ENCODE measurements at places on chromosomes 3 and 15. TPM values are rescaled to one million over a fixed set of nuclear protein-coding genes. Genes with fewer than 3 reads are reported as not detected.

SYNPR gene
- total RNA-seq = not detected

C3orf22 gene
- not detected for total RNA-seq

- H3K27ac ChIP-seq = peak overlapping the region; percentile 48
- H3K4me3 ChIP-seq = peak overlapping the region; percentile 78
- no peaks in the 10 kb centered on the region for H3K36me3 ChIP-seq
- DNase-seq = no peak
- no peaks in the 10 kb centered on the region for H3K27me3 ChIP-seq
- H3K4me1 ChIP-seq = peaks cover 12% of the 10 kb centered on the region
These were observed 153.5 kb upstream of the GOLIM4 start for GRCh38 chr3:168249205-168249549.

- H3K27me3 ChIP-seq = no peaks in the 10 kb centered on the region
- H3K4me3 ChIP-seq = no peak overlapping the region
- peaks cover 6% of the 10 kb centered on the region for H3K4me1 ChIP-seq
- no peak overlapping the region for H3K27ac ChIP-seq
These were observed 207.5 kb upstream of the NR2F2 start for GRCh38 chr15:96123028-96123400.

GRCh38 chr15:100671858-100672543, 69.6 kb downstream of the ASB7 start:
- no peak for DNase-seq
- no peak overlapping the region for H3K27ac ChIP-seq
- H3K36me3 ChIP-seq = no peaks in the 10 kb centered on the region
- no peaks in the 10 kb centered on the region for H3K27me3 ChIP-seq
- H3K4me1 ChIP-seq = no peaks in the 10 kb centered on the region

GRCh38 chr3:153595186-153595815, 433.3 kb downstream of the RAP2B start:
- no peaks in the 10 kb centered on the region for H3K27me3 ChIP-seq
- H3K4me3 ChIP-seq = no peak overlapping the region
- no peak for DNase-seq
- no peak overlapping the region for H3K27ac ChIP-seq
- H3K4me1 ChIP-seq = no peaks in the 10 kb centered on the region
- H3K36me3 ChIP-seq = no peaks in the 10 kb centered on the region

- H3K4me1 ChIP-seq = no peaks in the 10 kb centered on the region
- no peak for DNase-seq
These were observed 246.3 kb downstream of the GOLGA6L6 start for GRCh38 chr15:20295238-20295811.
